ENCODE measurements at places on chromosomes 2 and 18.

GRCh38 chr2:158781353-158781961 is 13.7 kb upstream of the DAPL1 start:
- no peak for DNase-seq

- no peak for DNase-seq
Measured at GRCh38 chr2:168730344-168730743, 72.1 kb upstream of the NOSTRIN start.

- no peak for DNase-seq
Measured at GRCh38 chr2:117862459-117862858, 48.0 kb downstream of the DDX18 start.

- no peak for DNase-seq
Measured at GRCh38 chr2:120227111-120227991, 4.2 kb upstream of the TMEM185B start.

DNA sequence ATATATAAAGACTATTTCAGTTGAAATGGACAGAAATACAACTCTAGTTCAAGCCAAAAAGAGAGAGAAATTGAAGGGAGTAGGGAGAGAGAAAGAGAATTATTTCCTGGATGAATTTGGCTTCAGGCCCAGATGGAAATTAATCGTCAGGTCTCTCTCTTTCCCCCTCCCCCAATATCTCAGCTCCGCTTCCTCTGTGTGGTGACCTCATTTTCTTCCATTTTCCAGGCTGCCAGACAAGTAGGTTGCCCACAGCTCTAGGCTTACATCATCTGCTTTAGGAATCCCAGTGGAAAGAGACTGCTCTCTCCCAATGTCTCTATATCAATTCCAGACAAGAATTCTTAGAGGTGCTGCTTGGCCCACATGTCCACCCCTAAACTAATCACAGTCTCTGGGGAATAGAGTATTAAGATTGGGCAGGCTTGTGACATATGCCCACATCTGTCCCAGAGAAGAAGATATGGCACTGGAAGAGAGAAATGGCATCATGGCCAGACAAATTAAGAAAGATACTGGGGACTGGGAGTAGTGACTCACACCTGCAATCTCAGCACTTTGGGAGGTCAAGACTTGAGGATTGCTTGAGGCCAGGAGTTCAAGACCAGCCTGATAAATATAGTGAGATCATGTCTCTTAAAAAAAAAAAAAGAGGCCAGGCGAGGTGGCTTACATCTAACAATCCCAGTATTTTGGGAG is 37.2 kb upstream of the CFAP36 start:
- DNase-seq, result no peak

DNA sequence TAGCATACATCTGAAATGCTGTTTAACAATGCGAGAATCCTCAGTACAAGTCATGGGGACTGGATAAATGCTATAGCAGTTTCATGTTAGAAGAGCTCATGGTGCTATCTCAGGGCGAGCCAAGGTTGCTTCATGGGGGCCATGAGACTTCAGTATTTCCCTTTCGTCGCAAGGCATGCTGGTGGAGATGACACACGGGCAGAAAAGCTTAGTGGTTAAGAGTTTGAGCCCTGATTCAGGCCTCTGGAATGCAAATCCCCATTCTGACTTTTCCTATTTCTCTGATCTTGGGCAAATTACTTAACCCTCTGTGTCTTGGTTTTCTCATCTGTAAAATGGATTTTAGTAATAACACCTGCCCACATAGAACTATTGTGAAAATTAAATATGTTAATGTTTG is 57.4 kb upstream of the EPHA4 start:
- DNase-seq, result no peak

GRCh38 chr2:197904446-197904845 is 100.1 kb downstream of the PLCL1 start:
- no peak for DNase-seq

DNA sequence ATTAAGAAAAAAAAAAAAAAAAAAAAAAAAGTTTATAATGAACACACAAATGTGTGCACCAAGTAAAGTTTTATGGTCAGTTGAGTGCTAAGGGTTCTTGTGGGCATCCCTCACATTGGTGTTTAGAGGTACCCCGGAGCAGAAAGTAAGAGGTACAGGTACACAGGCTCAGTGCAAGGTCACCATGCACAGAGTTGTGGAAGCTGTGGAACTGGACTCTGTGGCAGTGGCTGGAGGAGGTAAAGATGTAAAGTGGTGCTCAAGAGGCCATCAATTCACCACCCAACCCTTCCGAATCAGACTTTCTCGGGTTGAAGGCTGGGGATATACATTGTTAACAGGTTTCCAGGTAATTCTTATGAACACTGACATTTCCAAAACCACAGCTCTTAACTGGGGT is 299.1 kb upstream of the STON1 start:
- no peak for DNase-seq

- no peak for DNase-seq
Measured at GRCh38 chr18:10591896-10592295, 66.1 kb downstream of the NAPG start.

GRCh38 chr18:58279504-58280175 is 235.6 kb downstream of the NEDD4L start:
- no peak for DNase-seq

DNA sequence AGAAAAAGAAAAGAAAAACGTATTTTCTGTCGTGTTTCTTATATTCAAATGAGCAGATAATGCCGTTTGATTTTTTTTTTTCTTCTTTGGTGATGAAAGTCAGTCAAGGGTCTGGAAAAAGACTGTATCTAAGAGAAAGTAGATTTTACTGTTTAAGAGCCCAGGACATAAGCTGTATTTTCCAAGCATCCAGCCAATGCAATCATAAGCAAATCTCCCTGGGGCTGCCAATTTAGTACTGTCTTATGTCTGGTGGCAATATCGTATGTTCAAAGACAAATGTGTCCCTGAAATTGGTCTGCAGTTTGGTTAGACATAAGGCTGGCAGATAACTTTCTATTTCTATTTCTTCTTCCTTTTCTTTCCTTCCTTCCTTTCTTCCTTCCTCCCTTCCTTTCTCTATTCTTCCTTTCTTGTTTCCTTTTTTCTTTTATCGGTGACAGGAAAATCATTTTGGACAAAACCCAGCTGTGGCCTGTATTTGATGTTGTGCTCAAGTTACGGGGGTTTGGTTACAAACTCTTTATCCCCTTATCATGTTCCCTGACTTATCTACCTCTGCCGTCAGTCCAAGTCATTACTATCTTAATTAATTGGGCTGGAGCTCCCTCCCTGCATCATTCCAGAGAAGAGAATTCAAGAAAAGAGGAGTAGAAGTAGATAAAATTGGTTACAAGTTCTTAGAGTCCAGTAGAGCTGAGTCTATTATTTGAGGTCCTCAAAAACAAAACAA is 683.4 kb upstream of the FSHR start:
- no peak for DNase-seq

GRCh38 chr2:47654790-47655562 is 128.0 kb upstream of the MSH6 start:
- DNase-seq, result peak; percentile 98

- DNase-seq, result no peak
Measured at GRCh38 chr18:7117390-7118355, at the start of gene LAMA1. Gene LAMA1 (minus strand): TSS chr18:7117797. CDS start chr18:7117720, 77 bp downstream.

GRCh38 chr2:145682546-145683157 is 1162.7 kb upstream of the ZEB2 start:
- no peak for DNase-seq

DNA sequence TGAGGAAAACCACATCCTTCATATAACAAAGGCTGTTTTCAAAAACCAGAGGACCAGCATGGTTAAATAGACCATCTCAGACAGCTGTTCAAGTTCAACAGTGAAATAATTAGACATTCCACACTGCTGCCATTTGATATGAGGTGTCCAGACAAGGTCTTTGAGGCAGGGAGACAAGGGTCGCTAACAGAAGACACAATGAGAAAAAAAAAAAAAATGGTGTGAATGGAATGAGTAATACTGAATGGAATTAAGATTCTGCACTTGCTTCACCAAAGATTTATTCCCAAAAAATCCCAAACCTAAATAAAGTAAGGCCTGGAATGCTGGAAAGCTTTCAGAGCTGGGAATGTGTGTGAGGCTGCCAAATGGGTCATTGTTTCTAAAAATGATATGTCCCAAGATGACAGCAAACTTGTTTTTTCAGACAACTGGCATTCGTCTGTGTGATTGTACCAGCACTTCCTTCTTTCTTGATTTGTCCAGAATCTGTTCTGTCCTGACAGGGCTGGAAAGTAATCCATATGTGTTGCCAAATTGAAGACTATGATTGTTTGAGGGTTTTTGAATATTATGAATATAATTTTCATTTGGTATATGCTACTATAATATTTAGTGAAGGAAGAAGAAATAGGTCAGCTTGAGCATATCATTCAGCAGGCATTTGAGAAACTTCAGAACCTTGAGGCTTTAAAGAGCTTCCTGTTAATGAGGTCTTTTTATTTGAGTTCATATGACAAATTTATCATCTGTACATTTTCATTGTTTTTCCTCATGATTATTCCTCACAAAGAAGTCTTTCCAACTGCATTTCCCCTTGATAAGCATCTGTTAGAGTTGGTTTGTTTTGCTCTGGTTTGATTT is 85.2 kb upstream of the ITGA4 start:
- no peak for DNase-seq

GRCh38 chr18:8745355-8746014 is 40.1 kb downstream of the MTCL1 start:
- DNase-seq, result no peak

- no peak for DNase-seq
Measured at GRCh38 chr2:124241-124880, 78.1 kb upstream of the FAM110C start.

DNA sequence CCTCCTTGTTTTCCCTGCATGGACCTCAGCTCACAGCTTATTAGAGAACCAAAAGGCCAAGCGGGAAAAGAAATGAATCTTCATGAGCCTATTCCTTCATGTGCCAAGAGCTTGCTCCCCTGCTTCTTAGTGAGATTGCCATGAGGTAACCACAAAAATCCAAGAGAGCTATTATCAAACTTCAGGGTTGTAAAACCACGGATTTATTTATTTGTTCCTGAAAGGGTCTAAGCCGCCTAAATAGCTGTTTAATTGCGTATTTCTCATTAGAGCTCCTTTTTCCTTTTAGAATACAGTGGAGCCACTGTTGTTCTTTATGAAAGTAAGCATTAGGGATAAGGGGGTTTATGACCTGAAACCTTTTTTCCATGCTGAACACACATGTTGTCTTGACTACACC is 58.0 kb downstream of the SRD5A2 start:
- no peak for DNase-seq

All from Karpas-422 (cell line).